ENCODE measurements at places on chromosomes 6 and 20. TPM values are rescaled to one million over a fixed set of nuclear protein-coding genes. Genes with fewer than 3 reads are reported as not detected.

DNA sequence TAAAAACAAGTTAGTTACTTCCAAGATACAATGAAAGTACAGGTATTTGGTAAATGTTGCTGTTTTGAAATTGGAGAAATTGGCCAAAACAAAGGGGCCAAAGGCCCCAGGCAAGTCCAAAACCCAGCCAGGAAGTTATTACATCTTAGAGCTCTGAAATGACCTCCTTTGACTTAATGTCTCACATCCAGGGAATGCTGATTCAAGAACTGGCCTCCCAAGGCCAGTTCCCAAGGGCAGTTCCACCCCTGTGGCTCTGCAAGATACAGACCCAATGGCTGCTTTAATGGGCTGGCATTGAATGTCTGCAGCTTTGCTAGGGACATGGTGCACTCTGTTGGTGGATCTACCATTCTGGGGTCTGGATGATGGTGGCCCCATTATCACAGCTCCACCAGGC lies 217.3 kb upstream of the FKBP1C start:
- H3K36me3 ChIP-seq = no peaks in the 10 kb centered on the region
- no peak for DNase-seq
- no peak overlapping the region for H3K27ac ChIP-seq

DNA sequence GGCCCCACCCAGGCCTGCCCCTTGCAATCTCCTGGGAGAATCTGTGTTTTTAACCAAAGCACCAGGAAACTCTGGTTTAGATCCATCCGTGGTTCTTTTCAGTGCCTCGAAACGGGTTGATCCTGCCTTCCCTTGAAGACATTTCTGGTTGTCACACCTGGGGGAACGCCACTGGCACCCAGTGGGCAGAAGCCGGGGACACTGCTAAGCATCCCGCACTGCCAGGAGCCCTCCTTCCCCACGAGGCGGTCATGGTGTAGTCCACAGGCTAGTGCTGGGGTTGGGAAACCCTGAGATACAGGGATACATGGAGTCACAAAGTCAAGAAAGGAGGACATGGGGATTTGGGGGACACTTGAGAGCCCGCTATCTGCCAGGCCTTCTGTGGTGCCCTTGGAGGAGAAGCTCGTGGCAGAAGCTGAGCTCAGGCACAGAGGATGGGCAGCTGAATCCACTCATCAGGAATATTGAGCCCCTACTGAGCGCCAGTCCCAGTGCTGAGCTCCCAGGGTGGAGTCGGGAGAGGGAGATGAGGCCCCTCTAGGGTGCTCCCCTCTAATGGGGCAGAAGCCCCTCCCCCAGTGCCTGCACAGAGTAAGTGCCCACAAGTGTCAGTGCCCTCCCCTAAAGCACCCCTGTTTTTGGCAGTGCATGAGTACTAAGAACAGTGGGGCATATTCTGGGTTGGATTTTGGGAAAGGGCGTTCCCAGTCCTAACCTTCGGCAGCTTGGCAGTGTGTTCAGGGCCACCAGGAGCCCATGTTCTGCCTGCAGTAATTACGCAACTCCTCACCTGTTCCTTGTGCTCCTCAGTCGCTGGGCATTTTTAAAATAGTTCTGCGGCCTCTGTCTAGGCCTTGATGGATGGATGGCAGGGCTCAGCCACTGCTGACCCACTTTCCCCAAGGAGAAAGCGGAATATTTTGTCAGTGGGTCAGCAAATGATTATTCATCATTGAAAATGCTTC lies 25.6 kb upstream of the PHACTR3 start:
- peaks cover 28% of the 10 kb centered on the region for H3K4me1 ChIP-seq
- peaks cover 80% of the 10 kb centered on the region for H3K27me3 ChIP-seq

GRCh38 chr20:56202493-56203077 lies 45.9 kb upstream of the MC3R start:
- H3K4me1 ChIP-seq = no peaks in the 10 kb centered on the region
- no peak overlapping the region for H3K4me3 ChIP-seq
- no peaks in the 10 kb centered on the region for H3K36me3 ChIP-seq
- H3K27me3 ChIP-seq = no peaks in the 10 kb centered on the region
- H3K27ac ChIP-seq = no peak overlapping the region

- H3K36me3 ChIP-seq = peaks cover 24% of the 10 kb centered on the region
- peaks cover 23% of the 10 kb centered on the region for H3K4me1 ChIP-seq
- no peak overlapping the region for H3K27ac ChIP-seq
These were observed 8.6 kb downstream of the MAN1A1 start for GRCh38 chr6:119340796-119341487.

SLC22A2 gene
- not detected for total RNA-seq

GRCh38 chr6:56299916-56300315 lies 52.5 kb upstream of the COL21A1 start:
- H3K4me1 ChIP-seq = no peaks in the 10 kb centered on the region
- H3K4me3 ChIP-seq = no peak overlapping the region
- H3K27me3 ChIP-seq = no peaks in the 10 kb centered on the region
- H3K27ac ChIP-seq = no peak overlapping the region
- no peaks in the 10 kb centered on the region for H3K36me3 ChIP-seq

GRCh38 chr20:17627101-17627955 lies 54.7 kb downstream of the RRBP1 start:
- no peak overlapping the region for H3K4me3 ChIP-seq
- peaks cover 4% of the 10 kb centered on the region for H3K4me1 ChIP-seq
- H3K27me3 ChIP-seq = no peaks in the 10 kb centered on the region
- H3K36me3 ChIP-seq = peaks cover 10% of the 10 kb centered on the region
- no peak for DNase-seq

DNA sequence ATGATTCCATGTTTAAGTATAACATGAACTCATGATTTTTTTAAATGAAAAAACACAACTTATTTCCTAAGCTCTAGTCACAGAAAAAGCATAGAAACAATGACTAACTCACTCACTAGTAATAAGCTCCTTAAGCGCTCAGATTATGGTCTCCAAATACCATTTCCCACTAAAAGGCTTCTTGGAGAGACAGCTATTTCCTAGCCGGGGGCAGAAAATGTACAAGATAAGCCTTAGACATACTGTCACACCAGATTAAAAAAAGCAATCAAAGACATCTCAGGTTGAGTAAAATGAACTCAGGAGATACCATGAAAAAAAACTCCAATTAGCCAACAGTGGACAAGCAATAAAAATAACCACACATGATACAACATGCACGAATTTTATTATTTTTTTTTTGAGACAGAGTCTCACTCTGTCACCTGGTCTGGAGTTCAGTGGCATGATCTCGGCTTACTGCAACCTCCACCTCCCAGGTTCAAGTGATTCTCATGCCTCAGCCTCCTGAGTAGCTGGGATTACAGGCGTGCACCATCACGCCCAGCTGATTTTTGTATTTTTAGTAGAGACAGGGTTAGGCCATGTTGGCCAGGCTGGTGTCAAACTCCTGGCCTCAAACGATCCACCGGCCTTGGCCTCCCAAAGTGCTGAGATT lies 14.9 kb downstream of the SRPK1 start:
- H3K27me3 ChIP-seq = no peaks in the 10 kb centered on the region
- no peak overlapping the region for H3K4me3 ChIP-seq
- H3K4me1 ChIP-seq = no peaks in the 10 kb centered on the region
- peaks cover 44% of the 10 kb centered on the region for H3K36me3 ChIP-seq
- DNase-seq = no peak
- H3K27ac ChIP-seq = no peak overlapping the region

PTCRA gene
- not detected for total RNA-seq

GRCh38 chr6:148249679-148250375 lies 92.8 kb upstream of the SASH1 start:
- peaks cover 31% of the 10 kb centered on the region for H3K4me1 ChIP-seq
- no peaks in the 10 kb centered on the region for H3K36me3 ChIP-seq
- no peak for DNase-seq
- H3K27ac ChIP-seq = no peak overlapping the region
- H3K4me3 ChIP-seq = no peak overlapping the region
- no peaks in the 10 kb centered on the region for H3K27me3 ChIP-seq

TNFRSF6B gene
- total RNA-seq = not detected

DNA sequence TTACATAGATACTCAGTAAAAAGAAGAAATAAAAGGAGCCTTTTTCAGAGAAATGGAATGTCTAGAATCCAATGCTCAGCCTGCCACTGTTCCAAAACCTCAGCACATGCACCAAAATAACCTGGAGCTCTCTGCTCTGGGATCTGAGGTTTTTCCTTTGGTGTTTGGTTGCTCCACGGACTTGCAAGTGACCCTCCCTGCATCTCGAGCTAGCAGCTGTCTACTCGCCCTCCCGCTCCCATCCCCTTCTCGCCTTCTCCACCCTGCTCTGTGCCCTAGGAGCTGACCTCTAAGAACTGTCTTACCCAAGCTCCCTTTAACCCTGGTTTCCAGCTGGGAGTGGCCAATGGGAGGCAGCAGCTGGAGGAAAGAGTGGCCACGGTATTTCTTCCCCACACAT lies 35.1 kb upstream of the FAM210B start:
- no peaks in the 10 kb centered on the region for H3K36me3 ChIP-seq
- H3K4me1 ChIP-seq = no peaks in the 10 kb centered on the region
- no peak overlapping the region for H3K27ac ChIP-seq
- no peak overlapping the region for H3K4me3 ChIP-seq

AGER gene
- 11.1 TPM for total RNA-seq

DNA sequence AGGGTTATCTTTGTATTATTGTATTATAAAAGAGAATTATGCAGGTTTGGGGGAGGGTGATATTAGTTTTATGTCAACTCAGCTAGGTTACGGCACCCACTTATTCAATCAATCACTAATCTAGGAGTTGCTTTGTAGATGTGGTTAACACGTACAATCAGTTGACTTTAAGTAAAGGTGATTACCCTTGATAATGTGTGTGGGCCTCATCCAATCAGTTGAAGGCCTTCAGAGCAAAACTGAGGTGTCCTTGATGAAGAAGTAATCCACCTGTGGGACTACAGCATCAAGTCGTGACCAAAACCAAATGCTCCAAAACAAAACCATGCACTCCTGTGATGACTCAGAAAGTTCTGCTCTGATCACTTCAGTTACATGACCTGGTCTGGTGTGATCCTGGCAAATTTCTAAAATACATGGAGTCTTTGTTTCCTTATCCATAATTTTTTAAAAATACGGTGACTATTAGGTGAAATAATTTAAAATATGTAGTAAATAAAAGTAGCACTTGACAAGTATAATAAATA lies 114.1 kb downstream of the IYD start:
- H3K27ac ChIP-seq = no peak overlapping the region
- no peaks in the 10 kb centered on the region for H3K27me3 ChIP-seq
- DNase-seq = no peak
- no peaks in the 10 kb centered on the region for H3K36me3 ChIP-seq
- H3K4me3 ChIP-seq = no peak overlapping the region
- H3K4me1 ChIP-seq = no peaks in the 10 kb centered on the region

- DNase-seq = no peak
- H3K4me1 ChIP-seq = peaks cover 12% of the 10 kb centered on the region
- peaks cover 22% of the 10 kb centered on the region for H3K27me3 ChIP-seq
- no peaks in the 10 kb centered on the region for H3K36me3 ChIP-seq
- no peak overlapping the region for H3K27ac ChIP-seq
These were observed 182.5 kb downstream of the MAFB start for GRCh38 chr20:40506537-40506939.

DNA sequence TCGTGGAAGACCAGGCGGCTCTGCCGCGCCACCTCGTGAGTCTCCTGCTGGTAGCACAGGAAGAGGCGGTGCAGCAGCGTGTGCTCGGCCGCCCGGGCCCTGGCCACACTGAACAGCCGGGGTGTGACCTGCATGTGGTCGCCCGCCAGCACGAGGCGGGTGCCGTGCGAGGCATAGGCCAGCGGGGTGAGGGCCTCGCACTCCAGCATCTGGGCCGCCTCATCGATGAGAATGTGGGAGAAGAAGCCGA lies 7.0 kb downstream of the HELZ2 start:
- H3K27ac ChIP-seq = no peak overlapping the region
- H3K4me1 ChIP-seq = no peaks in the 10 kb centered on the region
- H3K36me3 ChIP-seq = no peaks in the 10 kb centered on the region
- H3K4me3 ChIP-seq = no peak overlapping the region

RIMS1 gene
- total RNA-seq = 3.7 TPM

- H3K27ac ChIP-seq = no peak overlapping the region
- H3K4me1 ChIP-seq = peaks cover under 1% of the 10 kb centered on the region
- no peaks in the 10 kb centered on the region for H3K27me3 ChIP-seq
- H3K36me3 ChIP-seq = no peaks in the 10 kb centered on the region
These were observed 28.2 kb upstream of the TAF8 start for GRCh38 chr6:42021847-42022754.

- H3K27me3 ChIP-seq = no peaks in the 10 kb centered on the region
- DNase-seq = no peak
- no peaks in the 10 kb centered on the region for H3K36me3 ChIP-seq
- H3K4me1 ChIP-seq = no peaks in the 10 kb centered on the region
- H3K4me3 ChIP-seq = no peak overlapping the region
These were observed 754.8 kb downstream of the QKI start for GRCh38 chr6:164169355-164169754.

NHSL1 gene
- total RNA-seq = 63.9 TPM

DPPA5 gene
- total RNA-seq = not detected

FARS2 gene
- 13.1 TPM for total RNA-seq

GRCh38 chr20:2089447-2089846 lies 12.2 kb upstream of the STK35 start:
- H3K4me1 ChIP-seq = no peaks in the 10 kb centered on the region
- no peak for DNase-seq
- peaks cover 64% of the 10 kb centered on the region for H3K27me3 ChIP-seq
- H3K4me3 ChIP-seq = no peak overlapping the region
- H3K36me3 ChIP-seq = no peaks in the 10 kb centered on the region

- no peak for DNase-seq
- H3K27ac ChIP-seq = peak overlapping the region; percentile 42
- H3K4me1 ChIP-seq = peaks cover 31% of the 10 kb centered on the region
- no peaks in the 10 kb centered on the region for H3K27me3 ChIP-seq
- H3K36me3 ChIP-seq = no peaks in the 10 kb centered on the region
These were observed 52.3 kb upstream of the ADGRF1 start for GRCh38 chr6:47094241-47094925.

COMMD7 gene
- total RNA-seq = 82.3 TPM

RAB44 gene
- 0.07 TPM for total RNA-seq

PRL gene
- total RNA-seq = 0.48 TPM

- DNase-seq = no peak
- no peak overlapping the region for H3K4me3 ChIP-seq
- no peaks in the 10 kb centered on the region for H3K27me3 ChIP-seq
- peak overlapping the region; percentile 53 for H3K27ac ChIP-seq
- peaks cover 28% of the 10 kb centered on the region for H3K4me1 ChIP-seq
These were observed 9.6 kb downstream of the SRC start for GRCh38 chr20:37355252-37356180.

DNA sequence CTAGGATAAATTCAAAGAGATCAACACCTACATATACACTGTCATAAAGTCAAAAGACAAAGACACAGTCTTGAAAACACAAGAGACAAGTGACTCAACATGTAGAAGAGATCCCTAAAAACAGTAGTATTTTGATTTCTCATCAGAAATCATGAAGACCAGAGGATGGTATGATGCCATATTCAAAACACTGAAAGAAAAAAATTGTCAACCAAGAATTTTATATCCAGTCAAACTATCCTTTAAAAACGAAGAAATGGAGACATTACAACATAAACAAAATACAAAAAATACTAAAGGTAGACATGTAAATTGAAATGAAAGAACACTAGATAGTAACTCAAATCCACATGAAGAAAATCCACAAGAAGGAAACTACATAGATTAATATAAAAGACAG lies 27.3 kb upstream of the HBS1L start:
- no peak overlapping the region for H3K4me3 ChIP-seq
- no peaks in the 10 kb centered on the region for H3K4me1 ChIP-seq
- DNase-seq = no peak
- H3K36me3 ChIP-seq = no peaks in the 10 kb centered on the region

GRCh38 chr6:13014504-13015378 lies 298.2 kb downstream of the PHACTR1 start:
- no peak for DNase-seq
- peaks cover 55% of the 10 kb centered on the region for H3K27me3 ChIP-seq
- H3K4me1 ChIP-seq = peaks cover 22% of the 10 kb centered on the region
- peak overlapping the region; percentile 91 for H3K4me3 ChIP-seq
- H3K27ac ChIP-seq = no peak overlapping the region

- H3K27me3 ChIP-seq = no peaks in the 10 kb centered on the region
- H3K4me1 ChIP-seq = no peaks in the 10 kb centered on the region
These were observed 73.3 kb downstream of the BTBD9 start for GRCh38 chr6:38566295-38567030.

Measured in type B pancreatic cell (in vitro differentiated cells).